ENCODE measurements at places on chromosomes 1 and 21.
A peak's percentile ranks its signal among the peaks of the same experiment; 100 is the strongest.

- DNase-seq = peak; percentile 77
Measured at GRCh38 chr21:34911360-34911759, 137.7 kb downstream of the RUNX1 start.

DNA sequence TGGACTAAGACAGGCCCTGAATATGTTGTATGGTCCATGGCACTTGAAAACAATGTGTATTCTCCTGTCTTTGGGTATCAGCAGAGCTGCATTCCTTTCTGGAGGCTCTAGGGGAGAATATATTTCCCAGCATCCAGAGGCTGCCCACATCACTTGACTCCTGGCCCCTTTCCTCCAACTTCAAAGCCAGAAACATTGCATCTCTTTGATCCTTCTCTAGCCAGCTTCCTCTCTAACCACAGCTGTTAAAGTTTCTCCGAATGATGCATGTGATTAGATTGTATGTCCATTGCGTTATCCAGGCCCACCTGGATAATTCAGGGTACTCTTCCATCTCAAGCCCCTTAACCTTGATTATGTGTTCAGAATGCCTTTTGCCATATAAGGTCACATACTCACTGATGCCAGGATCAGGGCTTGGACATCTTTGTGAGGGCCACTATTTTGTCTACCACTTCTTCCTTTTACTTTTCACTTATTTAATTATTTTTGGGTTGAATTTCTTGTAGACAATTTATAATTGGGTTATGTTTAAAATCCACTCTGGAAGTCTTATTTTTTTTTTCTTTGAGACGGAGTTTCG is 5.3 kb downstream of the CHD1L start:
- no peak for DNase-seq

GRCh38 chr1:4711416-4712275 is 57.2 kb downstream of the AJAP1 start:
- DNase-seq = no peak

GRCh38 chr21:21177353-21177986 is 179.3 kb downstream of the NCAM2 start:
- no peak for DNase-seq

DNA sequence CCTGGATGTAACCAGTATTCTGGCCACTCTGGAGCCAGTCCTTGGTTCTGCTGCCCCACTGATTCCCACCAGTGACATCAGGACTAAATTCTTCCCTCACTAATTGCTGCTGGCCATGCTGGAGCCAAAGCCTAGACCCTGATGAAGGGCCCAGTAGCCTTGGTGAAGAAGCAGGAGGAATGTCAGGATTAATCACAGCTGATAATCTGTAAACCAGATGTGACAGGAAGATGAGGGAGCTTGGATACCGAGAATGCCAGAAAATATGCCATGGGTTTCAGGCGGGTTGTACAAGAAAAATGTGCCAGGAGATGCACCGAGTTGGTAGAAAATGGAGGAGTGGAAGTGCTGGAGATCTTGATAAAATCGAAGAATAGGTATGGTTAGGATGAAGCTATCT is 119.0 kb upstream of the PPP2R5A start:
- no peak for DNase-seq

- no peak for DNase-seq
Measured at GRCh38 chr1:208737161-208737560, 493.0 kb upstream of the PLXNA2 start.

DNA sequence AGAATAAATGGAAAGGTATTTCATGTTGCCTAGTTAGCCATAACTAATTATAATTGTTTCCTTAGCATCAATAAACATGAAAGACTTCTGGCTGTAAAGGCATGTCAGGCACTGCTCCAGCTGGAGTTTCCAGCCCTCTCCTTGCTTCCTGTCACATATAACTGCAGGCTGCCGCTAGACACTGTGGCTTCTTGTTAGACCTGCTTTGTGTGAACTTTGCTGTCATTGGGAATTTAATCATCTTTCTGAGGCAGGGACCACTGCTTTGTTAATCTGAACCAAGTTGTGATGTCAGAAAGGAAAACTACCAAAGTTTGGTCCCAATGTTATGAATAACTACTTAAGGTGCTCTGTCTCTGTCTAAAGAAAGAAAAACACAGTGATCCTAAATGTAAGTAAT is 90.3 kb upstream of the DUSP10 start:
- no peak for DNase-seq

- no peak for DNase-seq
Measured at GRCh38 chr1:3003039-3003940, 18.0 kb upstream of the ACTRT2 start.

GRCh38 chr1:212030936-212031528 is 4.3 kb downstream of the INTS7 start:
- DNase-seq = no peak

- peak; percentile 21 for DNase-seq
Measured at GRCh38 chr1:32426489-32427255, 32.4 kb upstream of the BSDC1 start.

- DNase-seq = no peak
Measured at GRCh38 chr1:29487291-29487690, 251.0 kb downstream of the PTPRU start.

GRCh38 chr1:179794669-179795068 is 51.6 kb downstream of the FAM163A start:
- DNase-seq = no peak

DNA sequence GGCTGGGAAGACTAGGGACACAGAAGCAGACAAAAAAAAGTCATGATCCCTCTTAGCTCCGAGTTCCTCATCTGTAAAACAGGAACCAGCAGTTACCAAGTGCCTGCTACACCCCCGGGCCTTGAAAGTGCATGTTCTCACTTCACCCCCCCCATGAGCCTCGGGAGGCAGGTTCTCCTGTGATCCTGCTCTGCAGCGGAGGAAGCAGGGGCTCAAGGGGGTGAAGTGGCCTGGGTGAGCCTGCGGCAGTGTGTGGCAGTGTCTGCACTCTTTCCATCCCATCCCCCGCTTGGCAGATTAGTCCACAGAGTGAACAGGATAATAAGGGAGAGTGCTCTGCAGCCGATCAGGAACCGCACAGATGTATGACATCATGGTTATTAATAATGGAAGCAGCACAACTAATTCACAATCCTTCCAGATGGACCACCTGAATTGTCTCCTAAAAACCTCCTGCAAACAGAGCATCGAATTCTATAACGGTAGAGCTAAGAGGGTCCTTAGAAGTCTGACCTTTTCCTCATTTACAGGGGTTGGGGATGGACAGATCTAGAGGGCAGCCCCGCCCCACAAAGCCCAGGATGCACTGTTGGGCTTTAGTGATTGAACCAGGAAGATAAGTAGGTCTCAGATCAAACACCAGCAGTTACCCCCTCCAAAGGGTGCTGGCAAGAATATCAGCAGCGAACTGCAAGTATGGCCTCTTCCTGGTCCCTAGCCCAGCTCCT is 174.1 kb upstream of the EDN2 start:
- peak; percentile 47 for DNase-seq

DNA sequence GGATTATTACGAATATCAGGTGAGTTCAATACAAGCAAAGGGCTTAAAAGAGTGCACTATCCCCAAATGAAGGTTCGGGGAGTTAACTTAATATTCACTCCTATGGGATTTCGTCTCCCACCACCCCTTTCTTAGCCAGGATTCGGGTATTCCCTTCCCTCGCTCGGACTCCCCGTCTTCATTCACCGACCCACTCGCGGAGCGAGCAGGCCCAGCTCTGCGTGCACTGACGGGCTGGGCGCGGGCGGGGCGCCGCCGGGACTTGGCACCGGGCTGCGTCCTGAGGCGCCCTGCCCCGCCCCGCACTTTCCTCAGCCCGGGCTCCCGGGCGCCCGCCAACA is 7.7 kb upstream of the MPZL1 start:
- peak; percentile 88 for DNase-seq

GRCh38 chr1:216686860-216687766 is 36.1 kb downstream of the ESRRG start:
- DNase-seq = no peak

- DNase-seq = no peak
Measured at GRCh38 chr1:111648806-111649205, 29.2 kb downstream of the RAP1A start.

DNA sequence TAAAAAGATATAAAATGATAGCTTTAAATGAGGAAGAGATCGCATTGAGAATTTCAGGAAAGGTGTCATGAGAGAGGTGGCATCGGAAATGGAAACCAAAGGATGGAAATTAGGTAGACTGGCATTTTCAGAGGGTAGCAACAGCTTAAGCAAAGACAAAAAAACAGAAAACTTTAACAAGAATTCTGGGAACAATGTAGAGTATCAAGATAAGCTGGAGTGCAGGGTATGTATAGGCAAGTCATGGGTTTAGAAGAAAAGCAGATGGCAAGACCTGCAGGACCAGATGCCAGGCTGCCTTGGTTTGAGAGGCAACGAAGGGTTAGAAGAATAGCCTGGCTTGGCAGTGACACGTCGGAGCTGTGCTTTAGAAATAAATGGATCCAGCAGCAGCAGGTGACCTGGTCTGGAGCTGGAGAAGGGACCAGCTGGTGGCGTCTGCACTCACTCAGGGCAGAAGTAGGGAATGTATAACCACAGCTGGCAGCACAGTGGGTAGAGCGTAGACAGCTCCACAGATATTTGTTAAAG is 149.4 kb upstream of the TIAM1 start:
- DNase-seq = no peak

- no peak for DNase-seq
Measured at GRCh38 chr1:246790833-246791232, 66.6 kb downstream of the SCCPDH start.

- no peak for DNase-seq
Measured at GRCh38 chr1:14914351-14914988, 239.1 kb upstream of the TMEM51 start.

GRCh38 chr21:36749935-36750575 is 51.1 kb downstream of the SIM2 start:
- no peak for DNase-seq
